ENCODE measurements at places on chromosomes 4 and X.

DNA sequence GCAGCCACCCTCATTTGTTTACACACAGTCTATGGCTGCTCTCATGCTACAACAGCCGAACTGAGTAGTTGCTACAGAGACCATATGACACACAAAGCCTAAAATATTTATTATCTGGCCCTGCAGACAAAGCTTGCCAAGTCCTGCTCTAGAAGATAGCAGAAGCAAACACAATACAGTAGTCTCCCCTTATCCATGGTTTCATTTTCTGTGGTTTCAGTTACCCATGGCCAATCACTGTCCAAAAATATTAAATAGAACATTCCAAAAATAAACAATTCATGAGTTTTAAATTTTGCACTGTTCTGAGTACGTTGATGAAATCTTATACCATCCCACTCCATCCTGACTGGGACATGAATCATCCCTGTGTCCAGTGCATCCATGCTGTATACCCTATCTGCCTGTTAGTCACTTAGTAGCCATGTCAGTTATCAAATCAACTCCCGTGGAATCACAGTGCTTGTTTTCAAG, 40.2 kb upstream of the ZNF81 start:
- no peak for DNase-seq

GRCh38 chr4:148776941-148777340, 334.7 kb upstream of the NR3C2 start:
- DNase-seq: no peak

DNA sequence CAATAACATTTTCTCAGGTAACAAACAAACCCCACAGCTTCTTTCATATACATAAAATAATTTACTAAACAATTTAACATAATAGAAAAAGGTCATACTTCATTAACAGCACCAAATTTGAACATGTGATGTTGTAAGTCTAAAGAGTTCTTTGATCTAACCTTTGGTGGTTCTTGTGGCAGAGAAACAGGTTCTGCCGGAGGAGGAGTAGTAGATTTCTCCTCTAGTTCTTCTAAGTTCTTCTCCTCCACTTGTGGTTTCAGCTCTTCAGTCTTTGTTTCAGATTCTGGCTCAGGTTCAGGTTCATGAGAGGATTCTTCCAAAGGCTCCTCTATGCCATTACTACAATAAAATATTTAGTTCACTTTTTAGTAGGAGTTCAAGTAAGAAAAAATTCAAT, 18.3 kb downstream of the G3BP2 start:
- DNase-seq: no peak

- DNase-seq: no peak
Measured at GRCh38 chrX:39720945-39721344, 376.8 kb downstream of the BCOR start.

DNA sequence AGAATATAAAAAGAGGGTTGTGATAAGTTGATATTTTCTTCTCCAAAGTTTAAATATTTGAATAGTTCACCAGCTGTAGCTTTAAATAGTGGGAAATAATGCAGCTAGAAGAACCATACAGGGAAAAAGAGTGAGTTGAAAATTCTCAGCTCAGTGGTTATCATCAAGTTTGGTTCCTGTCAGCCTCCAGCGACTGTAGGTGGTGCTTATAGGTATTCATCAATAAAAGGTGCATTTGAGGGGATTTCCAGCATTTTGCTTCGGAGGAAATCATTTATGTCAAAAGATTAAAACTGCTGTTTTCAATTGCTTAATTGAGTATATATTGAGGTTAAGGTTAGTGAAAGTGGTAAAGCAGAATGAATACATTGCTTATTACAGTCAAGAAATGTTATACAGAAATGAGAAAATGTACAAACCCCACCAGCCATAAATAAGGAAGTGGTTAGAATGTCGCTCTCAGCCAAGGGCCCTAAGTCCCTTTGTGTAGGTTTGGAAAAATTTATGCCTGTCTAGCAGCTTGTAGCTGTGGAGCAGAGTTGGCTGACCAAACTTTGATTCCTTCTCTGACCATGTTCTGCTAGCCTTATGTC, 532.9 kb upstream of the FTHL17 start:
- DNase-seq: no peak

Measured in kidney (tissue), 22 donors.